ENCODE measurements at places on chromosomes 7 and 10.

DNA sequence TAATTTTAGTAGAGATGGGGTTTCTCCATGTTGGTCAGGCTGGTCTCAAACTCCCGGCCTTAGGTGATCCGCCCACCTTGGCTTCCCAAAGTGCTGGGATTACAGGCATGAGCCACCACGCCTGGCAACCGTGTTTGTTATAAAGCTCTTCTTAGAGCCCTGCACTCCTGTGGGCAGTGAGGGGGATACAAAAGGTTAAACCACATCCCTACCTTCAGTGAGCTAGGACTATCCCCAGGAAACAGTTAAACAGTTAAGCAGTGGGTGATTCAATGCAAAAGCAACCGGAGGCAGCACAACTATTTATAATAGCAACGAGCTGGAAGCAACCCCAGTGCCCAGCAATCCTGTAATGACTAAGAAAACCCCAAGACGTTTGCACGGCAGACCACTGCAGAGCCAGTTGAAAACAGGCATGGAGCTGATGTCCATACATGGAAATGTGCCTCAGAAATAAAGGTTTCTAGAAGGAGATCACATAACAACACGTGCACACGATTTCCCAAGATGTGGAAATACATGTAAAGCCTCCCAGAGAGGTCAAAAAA lies 107.2 kb upstream of the LYZL2 start:
- peak; percentile 23 for DNase-seq

- DNase-seq = no peak
These were observed 133.6 kb downstream of the BMPER start for GRCh38 chr7:34038816-34039470.

DNA sequence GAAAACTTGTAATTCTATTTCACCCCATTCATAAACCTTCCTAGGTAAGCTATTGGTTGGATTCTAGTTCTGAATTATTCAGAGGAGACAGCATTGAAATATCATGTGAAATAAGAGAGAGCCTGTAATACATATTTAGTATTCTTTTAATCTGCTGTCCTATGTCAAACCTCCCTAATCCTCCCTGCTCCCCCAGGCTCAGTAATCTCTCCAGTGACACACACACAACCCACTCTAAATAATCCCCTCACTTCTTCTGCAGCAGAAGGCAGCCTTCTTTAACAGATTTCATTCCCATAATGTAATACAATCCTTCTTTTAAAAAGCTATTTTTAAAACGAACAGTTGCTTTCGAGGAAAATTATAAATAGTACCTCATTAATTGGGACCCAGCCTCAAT lies 639.7 kb upstream of the AUTS2 start:
- DNase-seq = no peak

DNA sequence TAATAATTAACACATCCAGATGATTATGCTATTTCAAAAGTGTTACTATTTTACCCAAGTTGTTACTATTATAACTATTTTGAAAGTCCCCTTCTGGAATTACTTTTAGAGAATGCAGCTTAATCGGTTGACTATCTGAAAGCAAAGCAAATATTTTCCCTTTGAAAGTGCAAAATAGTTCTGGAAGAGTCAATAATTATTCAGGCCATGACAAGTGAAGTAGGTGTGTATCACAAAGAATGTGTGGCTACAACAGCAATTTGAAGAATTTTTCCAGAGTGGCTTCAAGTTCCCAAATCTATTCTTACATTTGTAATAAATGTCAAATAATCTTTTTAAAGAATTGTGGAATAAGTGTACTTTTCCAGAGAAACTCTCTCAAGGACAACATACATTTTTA lies 42.8 kb downstream of the RNLS start:
- DNase-seq = no peak

- DNase-seq = no peak
These were observed 51.3 kb downstream of the ODAD2 start for GRCh38 chr10:27947540-27947939.

- DNase-seq = no peak
These were observed 15.4 kb downstream of the CLCN1 start for GRCh38 chr7:143331179-143331801.

- no peak for DNase-seq
These were observed 291.2 kb downstream of the AHR start for GRCh38 chr7:17589671-17590070.

- peak; percentile 19 for DNase-seq
These were observed 8.2 kb upstream of the BLVRA start for GRCh38 chr7:43750016-43750887.

DNA sequence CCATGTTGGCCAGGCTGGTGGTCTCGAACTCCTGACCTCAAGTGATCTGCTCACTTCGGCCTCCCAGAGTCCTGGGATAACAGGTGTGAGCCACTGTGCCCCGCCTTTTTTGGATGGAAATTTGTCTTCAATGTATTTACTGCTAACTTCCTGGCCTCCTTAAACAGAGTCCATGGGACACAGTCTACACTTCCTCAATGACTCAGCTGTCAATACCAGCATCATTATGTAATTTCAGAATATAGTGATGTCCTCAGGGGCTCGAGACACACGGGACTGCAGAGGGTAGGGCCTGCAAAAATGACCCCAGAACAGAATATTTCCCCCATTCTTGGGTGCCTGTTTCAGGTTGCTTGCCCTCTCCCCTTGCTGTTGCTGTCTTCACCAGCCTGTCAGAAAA lies 31.1 kb downstream of the CAMK2G start:
- DNase-seq = no peak

- no peak for DNase-seq
These were observed 131.1 kb upstream of the SHH start for GRCh38 chr7:155943251-155943899.

GRCh38 chr10:125035588-125036295 lies 93.8 kb downstream of the ZRANB1 start:
- no peak for DNase-seq

GRCh38 chr7:106153891-106154449 lies 41.9 kb upstream of the SYPL1 start:
- DNase-seq = no peak

GRCh38 chr10:13091801-13092200 lies 8.2 kb upstream of the OPTN start:
- no peak for DNase-seq

- DNase-seq = no peak
These were observed 35.5 kb downstream of the CALML3 start for GRCh38 chr10:5560142-5560816.

DNA sequence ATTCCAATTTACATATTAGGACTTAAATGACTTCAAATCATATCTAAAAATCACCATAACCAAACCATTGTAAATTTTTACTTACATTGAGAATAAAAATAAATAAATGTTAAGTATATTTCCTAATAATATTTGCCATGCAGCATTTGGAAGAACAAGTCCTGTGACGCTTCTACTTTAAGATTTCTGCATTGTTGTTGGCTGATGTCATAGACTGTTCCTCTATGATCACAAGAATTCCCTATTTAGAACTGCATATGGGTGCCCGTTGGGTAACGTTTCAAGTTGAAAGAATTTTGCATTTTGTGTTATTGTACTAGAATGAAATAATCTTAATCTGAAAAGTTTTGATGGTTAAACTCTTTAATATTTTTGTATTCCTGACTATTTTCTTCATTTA lies 5.1 kb upstream of the ITGB1 start:
- DNase-seq = no peak

DNA sequence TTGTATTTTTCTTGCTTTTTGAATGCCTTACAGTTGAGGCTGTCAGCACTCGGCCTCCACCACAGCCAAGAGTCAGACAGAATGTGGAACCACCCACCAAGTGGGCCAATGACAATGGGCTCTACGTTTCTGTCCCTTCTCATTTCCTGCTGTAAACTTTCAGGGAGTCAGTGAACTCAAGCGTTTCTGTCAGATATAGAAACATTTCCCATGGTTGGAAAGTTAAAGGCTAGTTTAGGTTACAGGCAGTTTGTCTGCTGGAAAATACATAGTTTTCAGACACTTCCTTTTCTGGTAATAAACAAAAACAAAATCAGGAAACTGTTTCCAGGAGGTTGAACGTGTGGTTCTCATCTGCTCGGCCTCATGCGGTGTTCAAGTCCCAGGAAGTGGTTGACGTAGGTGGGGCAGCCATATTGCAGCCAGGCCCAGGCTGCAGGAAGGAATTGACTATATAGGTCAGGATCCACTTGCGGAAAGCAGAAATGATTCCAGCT lies 245.1 kb downstream of the CAMK1D start:
- no peak for DNase-seq

- DNase-seq = no peak
These were observed 145.0 kb downstream of the TCERG1L start for GRCh38 chr10:131166486-131166885.

- DNase-seq = no peak
These were observed 154.8 kb upstream of the PRR15 start for GRCh38 chr7:29408841-29409243.

DNA sequence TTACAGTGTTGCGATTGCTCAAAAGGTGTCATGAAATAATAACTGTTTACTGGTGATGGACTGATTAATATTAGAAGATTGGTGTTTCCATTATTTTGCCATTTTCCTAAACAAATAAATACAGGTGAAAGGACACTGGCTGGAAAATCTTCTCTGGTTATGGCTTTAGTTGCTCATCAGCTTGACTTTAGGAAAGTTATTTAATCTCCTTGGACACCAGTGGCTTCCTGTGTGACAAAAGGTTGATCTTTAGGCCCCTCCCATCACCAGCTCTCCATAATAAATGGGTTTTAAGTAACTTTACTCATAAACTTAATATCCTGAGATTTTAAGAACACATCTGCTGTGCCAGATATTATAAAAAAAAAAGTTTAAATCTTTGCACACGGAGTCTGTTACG lies 737 bp downstream of the CABCOCO1 start:
- DNase-seq = no peak

- DNase-seq = no peak
These were observed 92.0 kb upstream of the CALN1 start for GRCh38 chr7:72504061-72504706.

DNA sequence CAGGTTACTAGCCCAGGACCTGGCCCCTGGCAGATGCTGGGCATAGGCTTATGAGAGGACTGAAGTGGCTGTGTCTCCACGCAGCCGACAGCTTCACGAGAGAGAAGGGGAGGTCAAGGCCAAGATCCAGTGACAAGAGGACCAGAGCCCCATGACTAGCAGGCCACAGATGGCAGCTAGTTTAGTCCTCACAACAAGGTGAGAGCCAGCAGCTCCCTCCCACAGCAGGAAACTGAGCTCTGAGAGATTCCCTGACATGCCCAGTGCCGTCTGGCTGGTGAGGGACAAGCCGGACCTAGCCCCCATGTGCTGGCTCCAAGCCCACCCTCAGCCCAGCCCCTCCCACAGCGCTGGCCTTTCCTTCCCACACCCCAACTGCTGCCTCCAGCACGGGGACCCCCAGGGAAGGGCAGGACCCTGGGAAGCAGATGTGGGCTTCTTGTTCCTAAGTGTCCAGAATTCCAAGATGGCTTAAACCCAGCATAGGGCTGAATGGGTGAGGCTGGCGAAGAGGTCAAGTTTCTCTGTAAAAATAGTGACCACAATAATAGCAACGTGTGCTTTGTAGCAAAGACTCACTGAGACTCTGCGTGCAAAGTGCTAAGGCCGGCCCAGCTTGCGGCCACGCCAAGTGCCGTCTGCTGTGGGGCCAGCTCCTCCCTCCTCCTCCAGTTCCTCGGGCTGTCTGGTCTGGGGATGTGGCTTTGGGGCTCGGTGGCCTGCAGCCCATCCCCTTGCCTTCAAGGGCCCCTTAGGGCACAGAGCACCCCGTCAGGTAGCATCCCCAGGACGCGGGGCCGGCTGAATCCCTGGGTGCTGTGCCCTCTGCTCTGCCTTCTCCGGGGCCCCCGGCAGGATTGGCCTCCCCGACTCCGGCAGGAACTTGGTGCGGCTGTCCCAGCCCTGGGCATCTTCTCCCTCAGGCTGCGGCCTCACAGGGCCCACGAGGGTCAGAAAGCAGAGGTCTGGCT lies 7.8 kb upstream of the FAM20C start:
- DNase-seq = no peak

DNA sequence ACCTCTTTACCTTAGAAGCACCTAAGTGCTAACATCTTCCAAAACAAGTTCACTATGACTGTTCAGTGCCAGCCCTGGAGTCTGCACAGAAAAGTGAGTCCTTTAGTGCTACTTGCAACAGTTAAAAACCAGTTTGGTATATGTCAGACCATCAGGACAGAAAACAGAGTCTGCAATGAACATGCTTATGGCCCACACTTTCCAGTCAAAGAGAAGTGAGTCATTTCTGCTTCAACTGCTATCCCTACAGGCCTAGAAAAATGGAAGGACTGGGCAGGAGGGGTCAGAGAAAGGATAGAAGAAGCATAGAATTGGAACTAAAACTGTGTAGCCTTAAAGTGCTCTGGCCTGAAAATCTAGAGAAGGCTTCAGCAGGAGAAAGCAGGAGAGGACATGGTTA lies 108.0 kb downstream of the PDE1C start:
- no peak for DNase-seq

GRCh38 chr10:20993389-20993788 lies 96.3 kb upstream of the NEBL start:
- no peak for DNase-seq

DNA sequence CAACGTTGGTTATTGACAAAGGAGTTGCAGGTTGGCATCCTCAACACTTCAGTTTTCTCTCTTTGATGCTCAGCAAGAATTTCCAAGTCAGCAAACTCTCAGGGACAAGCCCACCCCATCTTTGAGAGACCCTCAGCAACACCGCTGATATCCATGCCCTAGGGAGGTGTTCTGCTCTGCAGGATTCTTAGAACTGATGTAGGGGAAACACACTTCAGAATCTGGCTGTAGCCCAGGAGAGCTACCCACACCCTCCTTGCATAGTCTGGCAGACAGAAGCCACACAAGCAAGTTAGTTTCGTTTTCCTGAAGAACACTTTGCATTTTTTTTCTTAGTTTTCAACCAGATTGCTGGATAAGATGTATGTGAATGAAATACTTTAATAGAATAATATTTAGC lies 822 bp downstream of the SAMD9L start:
- DNase-seq = no peak

- DNase-seq = peak; percentile 3
These were observed 115.3 kb upstream of the WDR11 start for GRCh38 chr10:120735773-120736371.

DNA sequence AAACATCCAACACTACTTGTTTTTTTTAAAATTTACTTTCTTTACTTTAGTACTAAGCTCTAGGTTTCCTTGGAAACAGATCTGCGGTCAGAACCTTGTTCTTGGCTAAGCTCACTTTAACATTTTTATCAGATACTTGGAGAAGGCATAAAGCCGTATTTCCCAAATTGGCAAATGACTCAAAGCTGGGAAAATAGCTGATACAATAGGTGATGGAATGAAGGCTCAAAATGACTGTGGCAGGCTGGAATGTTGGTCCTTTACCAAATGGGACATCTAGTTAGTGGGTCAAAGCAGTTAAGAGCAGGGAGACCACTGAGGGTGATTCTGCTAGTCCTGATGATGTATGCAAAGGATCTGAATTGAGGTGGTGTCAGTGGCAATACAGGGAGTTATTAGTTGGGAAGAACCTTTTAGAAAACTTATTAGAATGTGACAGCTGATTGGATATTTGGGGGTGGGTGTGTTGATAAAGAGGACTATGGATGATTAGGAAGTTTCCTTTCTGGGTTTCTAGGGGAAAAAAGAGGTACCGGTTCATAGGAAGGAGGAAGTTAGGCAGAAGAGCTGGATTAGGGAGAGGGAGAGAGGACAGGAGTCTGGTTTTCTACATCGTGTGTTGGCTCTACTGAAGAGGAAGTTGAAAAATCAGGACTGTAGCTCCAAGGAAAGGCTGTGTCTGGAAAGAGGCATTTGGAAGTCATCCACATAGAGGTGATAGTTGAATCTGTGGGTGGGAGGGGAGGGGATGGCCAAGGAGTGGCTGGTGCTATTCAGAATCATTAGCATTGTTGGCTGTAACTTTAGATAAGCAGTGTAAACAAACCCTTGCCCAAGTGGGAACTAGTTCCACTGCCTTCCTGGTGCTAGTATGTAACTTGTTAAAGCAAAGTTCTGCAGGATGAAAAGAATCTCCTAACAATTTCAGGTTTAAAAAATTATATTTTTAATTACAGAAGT lies 13.1 kb downstream of the PLCE1 start:
- DNase-seq = no peak
